ENCODE measurements at places on chromosomes 7 and 10. TPM values are rescaled to one million over a fixed set of nuclear protein-coding genes. Genes with fewer than 3 reads are reported as not detected.

FGFR2 gene
- total RNA-seq: not detected

TMEM140 gene
- 0.86 TPM for total RNA-seq

ITGA8 gene
- total RNA-seq: not detected

GNAT3 gene
- 0.26 TPM for total RNA-seq

DNA sequence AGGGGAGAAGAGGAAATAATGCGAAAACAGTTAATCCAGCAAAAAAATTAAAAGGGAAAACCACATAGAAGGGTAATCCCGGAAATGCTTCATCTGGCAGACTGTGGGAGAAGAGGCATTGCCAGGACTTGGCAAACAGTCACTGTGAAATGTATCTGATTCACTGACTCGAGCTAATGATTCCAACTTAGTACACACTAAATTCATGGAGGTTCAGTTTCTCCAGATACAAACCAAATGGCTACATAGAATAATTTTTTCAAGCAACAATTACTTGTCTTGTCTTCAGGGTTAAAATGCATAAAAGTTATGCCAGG, 36.4 kb downstream of the GDI2 start:
- no peak for DNase-seq

- no peak for DNase-seq
These were observed 516.7 kb upstream of the MGMT start for GRCh38 chr10:128950159-128950915.

- DNase-seq: no peak
These were observed 14.5 kb downstream of the NUDT5 start for GRCh38 chr10:12181065-12181775.

DNA sequence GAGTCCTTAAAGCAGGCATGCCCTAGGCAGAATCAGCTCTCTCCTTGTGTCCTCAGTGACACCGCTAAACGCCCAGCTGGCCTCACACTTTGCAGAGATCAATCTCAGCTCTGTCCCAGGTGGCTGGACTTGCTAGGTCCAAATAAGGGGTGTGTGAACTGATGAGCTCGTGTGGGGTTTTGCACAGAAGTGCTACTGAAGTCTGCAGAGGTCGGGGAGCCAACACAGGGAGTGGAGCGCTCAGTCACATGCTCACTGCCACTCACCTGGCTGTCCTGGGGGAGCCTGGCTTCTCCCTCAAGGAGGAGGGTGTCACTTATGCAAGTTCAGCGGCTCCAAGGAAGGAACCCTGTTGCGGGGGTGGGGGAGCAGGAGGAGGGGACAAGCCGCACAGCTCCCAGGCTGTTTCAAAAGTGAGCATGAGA, 2.0 kb downstream of the ELN start:
- DNase-seq: peak; percentile 58

GRCh38 chr10:82581940-82582339, 706.9 kb downstream of the NRG3 start:
- DNase-seq: no peak
